Suppressor macrophage treated with lipopolysaccharide for 1 hour (primary cell): ENCODE measurements at places on chromosomes 7 and 10.

- DNase-seq = peak; percentile 88
Observed at GRCh38 chr7:6392712-6393666, 54.8 kb downstream of the DAGLB start.

DNA sequence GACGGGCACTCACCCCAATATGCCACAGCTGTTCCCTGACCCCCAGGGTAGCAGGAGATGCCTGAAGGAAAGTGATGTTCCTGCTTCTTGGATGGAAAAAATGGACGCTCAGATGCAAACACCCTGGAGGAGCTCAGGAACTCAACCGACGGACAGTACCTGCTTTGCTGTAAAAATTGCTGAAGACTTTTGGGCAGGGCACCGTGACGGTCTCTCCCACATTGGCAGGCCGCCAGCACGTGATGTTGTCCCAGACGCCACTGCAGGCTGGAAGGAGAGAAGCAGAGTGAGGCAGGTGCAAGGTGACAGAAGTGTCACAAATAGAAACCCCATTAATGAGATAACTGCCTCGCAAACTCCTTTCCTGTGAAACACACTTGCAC lies 35.0 kb downstream of the VIPR2 start:
- no peak for DNase-seq

DNA sequence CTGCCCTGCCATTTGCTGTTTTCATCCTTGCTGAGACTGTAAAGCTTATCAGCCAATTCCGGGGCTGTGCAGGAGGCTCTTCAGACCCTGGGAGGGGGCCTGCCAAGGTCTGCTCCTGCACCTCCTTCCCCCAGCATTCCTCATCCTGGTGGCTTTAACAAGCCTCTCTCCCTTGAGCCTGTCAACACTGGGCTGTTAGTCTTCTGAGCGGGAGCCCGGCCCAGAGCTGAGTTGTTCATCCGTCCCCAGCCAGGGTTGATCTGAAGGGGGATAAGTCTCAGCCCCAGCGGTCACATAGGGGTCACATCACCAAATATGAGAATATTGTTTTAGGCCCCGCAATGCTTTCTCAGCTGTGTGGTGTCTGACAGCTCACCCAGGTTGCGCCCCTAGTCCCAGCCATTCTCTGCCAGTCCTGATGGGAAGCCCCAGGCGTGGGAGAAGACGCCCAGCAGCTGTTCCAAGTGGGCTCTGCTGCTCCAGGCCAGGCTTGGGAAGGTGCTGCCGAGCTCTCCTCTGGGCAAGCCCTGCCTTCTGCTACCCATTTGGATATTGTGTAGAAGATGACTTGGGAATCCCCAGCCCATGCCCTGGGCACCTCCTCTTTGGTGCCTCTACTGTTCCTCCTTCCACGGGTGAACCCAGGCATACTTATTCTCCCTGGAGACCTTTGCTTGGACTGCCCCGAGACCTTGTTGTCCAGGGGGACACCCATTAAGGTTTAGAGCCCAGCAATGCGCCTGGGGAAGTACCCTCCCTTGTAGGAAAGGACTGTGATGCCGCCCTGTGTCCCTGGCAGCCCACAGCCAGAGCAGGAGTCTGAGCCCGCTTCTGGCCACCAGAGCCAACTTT lies 23.5 kb upstream of the TRIM8 start:
- no peak for DNase-seq

- peak; percentile 87 for DNase-seq
Observed at GRCh38 chr7:37031571-37032257, 307.4 kb upstream of the AOAH start.

- no peak for DNase-seq
Observed at GRCh38 chr7:27551803-27552400, 110.8 kb downstream of the HIBADH start.

- DNase-seq = peak; percentile 47
Observed at GRCh38 chr7:155193716-155194115, 104.0 kb upstream of the INSIG1 start.
